Activated CD8-positive, alpha-beta memory T cell treated with anti-CD3 and anti-CD28 coated beads for 4 hours (primary cell): ENCODE measurements at places on chromosomes 2 and 18.

- no peak for DNase-seq
These were observed 217.0 kb downstream of the NCK2 start for GRCh38 chr2:105961599-105962146.

- no peak for DNase-seq
These were observed 179.8 kb downstream of the NEDD4L start for GRCh38 chr18:58223717-58224424.

- DNase-seq = no peak
These were observed 121.1 kb downstream of the HDAC4 start for GRCh38 chr2:239279508-239280295.

DNA sequence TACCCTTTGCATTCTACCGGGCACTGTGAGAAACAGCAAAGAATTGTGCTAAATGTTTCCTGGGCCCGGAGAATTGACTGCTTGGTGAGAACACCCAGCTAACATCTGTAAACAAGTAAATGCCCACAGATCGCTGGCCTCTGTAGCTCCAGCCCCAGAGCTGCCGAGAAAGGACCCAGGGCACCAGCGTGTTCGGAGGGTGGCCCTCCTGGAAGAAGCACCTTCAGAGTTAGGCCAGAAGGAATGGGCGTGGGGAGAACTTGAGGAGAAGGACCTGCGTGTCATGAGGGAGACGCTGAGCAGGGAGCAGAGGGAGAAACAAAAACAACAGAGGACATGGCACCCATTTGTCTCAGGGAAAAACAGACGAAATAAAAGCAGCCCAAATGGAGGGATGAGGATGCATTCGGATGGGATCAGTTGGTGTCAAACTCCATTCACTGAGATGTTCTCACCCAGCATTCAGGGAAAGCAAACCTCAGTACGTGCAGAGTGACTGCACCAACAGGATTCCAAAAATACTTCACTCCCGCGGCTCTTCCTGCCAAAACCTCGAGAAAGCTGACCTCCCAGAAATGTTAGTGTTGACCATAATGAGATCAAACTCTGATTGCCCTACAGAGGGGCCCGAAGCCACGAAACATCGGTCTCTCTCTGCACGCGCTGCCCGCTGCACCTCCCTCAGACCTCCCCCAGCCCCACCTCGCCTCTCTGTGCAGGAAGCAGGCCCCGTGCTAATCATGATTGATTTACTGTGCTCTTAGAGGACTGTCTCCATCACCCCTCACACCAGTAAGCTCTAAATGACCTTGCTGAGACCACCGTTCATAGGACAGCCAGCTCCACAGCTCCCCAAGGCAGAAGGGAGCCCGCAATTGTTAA is 376.3 kb upstream of the SALL3 start:
- DNase-seq = no peak

GRCh38 chr18:76444446-76445105 is 50.5 kb downstream of the ZNF516 start:
- no peak for DNase-seq

DNA sequence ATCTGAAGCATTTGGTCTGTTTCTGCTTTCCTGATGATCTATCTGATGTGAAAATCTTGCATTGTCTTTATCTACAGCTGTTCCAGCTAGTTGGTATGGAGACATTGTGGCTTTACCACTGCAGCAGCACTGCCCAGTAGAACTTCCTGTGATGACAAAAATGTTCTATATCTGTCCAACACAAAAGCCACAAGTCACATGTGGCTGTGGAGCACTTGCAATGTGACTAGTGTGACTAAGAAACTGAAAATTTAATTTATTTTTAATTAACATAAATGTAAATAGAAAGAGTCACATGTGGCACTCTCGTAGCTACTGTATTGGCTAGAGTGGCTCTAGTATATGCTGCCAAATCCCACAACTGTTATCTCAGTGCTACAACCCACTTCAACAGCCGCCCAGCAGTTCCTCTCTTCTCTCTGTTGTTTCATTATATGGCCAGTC is 425.7 kb downstream of the SETBP1 start:
- DNase-seq = no peak

DNA sequence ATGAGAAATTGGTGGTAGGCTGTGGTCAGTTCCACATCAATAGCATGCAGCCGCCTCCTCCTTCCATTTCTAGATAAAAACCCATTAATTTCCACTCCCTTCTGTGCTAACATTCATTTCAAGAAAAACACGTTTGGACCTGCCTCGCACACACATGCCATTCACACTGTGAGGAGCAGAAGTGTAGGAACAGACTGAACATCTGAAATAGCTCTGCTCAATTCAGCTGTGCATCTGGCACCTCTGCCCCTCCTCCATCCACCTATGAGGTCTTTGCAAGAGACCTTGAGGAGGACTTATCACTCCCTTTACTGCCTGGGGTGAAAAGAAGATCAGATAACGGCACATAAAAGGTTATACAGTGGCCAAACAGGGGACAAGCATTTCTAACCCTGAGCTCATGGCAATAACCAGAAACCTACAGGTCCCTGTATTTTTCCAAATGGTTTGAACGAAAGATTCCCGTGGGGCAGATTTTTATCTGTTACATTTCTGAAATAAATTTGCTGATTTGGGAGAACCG is 30.8 kb upstream of the LRP2 start:
- DNase-seq = no peak

- no peak for DNase-seq
These were observed 1184.9 kb upstream of the ACVR2A start for GRCh38 chr2:146659976-146660375.

DNA sequence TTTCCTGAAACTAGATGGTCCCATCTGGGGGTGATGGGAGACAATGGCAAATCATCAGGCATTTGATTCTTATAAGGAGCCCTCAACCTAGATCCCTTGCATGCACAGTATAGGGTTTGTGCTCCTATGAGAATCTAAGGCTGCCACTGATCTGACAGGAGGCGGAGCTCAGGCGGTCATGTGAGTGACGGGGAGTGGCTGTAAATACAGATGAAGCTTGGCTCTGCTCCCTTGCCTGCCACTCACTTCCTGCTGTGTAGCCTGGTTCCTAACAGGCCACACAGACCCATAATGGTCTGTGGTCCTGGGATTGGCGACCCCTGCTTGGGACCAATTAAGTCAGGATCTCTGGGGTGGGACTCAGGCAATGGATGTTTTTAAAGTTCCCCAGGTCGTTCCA is 293.4 kb downstream of the ZNF521 start:
- no peak for DNase-seq

DNA sequence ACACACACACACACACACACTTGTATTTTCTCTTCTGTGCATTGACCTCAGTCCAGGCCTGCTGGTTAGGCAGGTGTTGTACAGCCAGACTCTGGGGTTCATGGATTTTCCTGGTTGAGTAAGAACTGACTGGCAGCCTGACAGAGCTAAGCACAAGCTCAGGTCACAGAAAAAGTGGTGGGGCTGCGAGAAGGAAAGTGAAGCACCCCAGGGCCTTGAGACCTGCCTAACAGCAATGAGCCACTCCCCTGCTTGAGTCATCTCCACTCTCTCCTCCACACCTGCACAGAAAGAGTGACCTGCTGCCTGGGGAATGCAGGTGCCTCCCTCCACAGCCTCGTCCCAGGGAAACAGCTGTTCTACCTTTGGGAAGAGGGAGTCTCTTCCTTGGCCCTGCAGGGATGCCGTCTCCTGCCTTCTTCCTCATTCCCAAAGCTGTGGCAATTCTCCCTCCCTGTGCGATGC is 91.4 kb upstream of the LGALSL start:
- DNase-seq = no peak

GRCh38 chr2:203453858-203454451 is 81.1 kb downstream of the RAPH1 start:
- no peak for DNase-seq

- no peak for DNase-seq
These were observed 193.9 kb downstream of the ZRANB3 start for GRCh38 chr2:135337071-135337470.

GRCh38 chr2:196318517-196319377 is 147.4 kb upstream of the STK17B start:
- DNase-seq = no peak

GRCh38 chr2:48065096-48065495 is 158.8 kb upstream of the FBXO11 start:
- DNase-seq = no peak

- DNase-seq = no peak
These were observed 6.7 kb upstream of the RBM45 start for GRCh38 chr2:178105566-178105965.

- DNase-seq = no peak
These were observed 35.7 kb downstream of the KANSL3 start for GRCh38 chr2:96602330-96602823.

GRCh38 chr2:6580982-6581381 is 284.7 kb downstream of the CMPK2 start:
- no peak for DNase-seq

DNA sequence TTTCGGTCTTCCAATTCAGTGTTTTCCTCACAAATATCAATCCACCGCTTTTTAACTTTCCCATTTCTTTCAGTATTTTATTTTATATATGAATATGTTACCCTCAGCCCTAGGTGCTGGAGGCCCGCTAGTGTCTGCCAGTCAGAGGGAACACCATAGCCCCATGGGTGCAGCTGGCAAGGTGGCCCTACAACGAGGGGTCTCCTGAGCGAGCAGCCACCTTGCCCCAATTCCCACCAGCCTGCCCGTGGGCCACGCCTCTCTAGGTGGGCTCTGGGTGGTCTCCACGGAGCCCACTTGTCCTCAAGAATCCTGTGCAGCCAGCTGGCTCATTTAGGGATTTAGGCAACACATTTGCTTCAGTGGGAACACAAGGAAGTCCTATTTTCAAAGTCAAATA is 72.5 kb upstream of the RGPD5 start:
- no peak for DNase-seq

DNA sequence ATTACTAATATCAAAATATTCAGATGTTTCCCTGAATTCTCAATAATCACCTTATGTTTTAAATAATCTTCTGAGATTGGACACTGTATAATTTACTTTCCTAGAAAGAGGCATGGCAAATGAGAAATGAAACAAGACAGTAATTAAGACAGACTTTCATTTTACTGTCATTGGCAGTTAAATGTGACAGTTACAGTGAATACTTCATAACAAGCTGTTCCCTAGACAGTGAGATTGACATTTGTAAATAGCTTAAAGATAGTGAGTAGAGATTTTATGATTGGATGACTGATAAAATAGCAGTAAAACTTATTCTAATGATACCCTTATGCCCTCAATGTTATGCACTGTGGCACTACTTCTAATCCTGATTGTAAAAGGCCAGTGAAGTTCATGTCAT is 524.9 kb upstream of the TMEFF2 start:
- DNase-seq = no peak

GRCh38 chr2:174623106-174623637 is 25.6 kb upstream of the WIPF1 start:
- no peak for DNase-seq

GRCh38 chr18:3329471-3329870 is 67.5 kb downstream of the MYL12B start:
- DNase-seq = no peak

- no peak for DNase-seq
These were observed 115.6 kb downstream of the SEPTIN10 start for GRCh38 chr2:109497911-109498870.

GRCh38 chr2:205932861-205933260 is 153.1 kb downstream of the INO80D start:
- DNase-seq = no peak

DNA sequence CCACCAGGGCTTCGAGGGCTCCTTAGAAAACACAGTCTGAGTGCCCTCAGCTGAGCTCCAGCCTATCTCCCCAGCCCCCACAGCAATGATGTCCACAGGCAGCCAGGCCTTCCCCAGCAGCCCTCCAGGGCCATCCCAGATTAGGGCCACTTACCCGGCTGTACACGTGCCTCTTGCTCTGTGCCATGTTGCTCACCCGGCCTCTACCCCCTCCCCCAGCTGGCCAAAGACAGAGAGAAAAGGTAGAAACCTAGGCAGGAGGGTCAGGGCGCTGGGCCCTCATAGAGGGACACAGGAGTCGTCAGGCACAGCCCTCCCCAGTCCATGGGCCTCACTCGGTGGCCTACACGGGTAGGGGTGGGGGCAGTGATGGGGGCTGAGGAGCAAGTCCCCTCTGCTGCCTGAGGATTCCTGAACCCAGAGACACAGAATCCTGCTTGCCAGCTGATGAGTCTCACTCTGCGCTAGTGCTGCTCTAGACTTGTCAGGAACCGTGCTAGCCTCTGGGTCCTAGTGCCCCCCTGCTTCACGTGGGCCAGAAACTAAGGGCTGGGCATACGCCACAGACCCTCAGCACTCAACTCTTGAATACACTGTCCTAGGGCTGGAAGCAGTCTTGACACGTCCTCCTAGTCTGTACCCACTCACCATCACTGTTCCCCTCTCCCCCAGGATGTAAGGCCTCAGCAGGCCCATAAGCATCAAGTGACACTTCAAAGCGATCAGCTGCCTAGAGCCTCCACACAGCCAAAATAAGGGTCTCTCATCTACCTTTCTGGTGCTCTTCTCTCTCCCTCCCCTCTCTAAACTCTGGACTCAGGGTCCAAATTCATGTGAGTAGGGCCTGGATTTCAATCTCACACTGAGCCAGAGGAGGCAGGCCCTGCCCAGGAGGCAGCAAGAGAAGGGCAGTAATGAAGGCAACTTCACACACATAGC is at the start of gene DCTN1:
TSS of gene DCTN1 (minus strand) at position 461 of the 939 bp plus-strand sequence. CDS start at position 187, 274 bp downstream.
- DNase-seq = no peak

GRCh38 chr2:41870265-41870585 is 177.6 kb upstream of the PKDCC start:
- no peak for DNase-seq

DNA sequence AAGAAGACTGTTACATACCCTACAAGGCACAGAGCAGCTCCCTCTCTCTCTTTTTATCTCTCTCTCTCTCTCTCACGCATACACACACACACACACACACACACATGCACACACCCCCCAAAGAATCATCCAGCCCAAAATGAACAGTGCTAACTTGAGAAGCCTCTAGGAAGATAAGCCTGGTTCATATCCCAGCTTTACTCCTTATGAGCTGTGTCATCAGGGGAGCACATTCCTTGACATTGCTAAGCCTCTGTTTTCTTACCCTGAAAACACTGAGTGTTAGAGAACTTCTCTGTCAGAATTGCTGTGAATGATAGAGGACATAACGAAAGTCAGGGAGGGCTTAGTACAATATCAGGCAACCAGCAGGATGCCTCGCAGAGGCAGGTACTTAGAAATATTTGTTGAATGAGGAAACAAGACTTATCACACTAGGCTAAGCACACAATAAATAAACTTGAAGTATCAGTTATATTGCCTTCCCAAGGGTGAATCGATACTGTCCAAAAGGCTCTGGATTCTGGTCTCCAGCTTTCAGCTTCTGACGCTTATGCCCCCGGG is 725.6 kb upstream of the ID2 start:
- DNase-seq = no peak

DNA sequence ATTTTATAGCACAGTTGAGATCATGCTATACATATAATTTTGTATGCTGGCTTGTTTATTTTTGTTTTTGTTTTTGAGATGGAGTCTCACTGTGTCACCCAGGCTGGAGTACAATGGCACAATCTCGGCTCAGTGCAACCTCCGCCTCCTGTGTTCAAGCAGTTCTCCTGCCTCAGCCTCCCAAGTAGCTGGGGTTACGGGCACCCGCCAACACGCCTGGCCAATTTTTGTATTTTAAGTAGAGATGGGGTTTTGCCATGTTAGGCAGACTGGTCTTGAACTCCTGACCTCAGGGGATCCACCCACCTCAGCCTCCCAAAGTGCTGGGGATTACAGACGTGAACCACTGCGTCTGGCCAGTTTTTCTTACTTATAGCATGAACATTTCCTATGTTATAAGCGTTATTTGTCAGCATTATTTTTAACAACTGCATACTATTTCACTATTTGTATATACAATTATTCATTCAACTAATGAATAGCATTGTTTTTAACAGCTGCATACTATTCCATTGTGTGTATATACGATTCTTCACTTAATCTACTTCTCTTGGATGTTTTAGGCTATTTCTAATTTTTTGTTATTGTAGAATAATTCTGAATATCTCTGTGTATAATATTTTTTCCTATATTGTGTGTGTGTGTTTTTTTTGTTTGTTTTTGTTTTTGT is 3.5 kb downstream of the EHD3 start:
- no peak for DNase-seq
